EH (cell line): ENCODE measurements at places on chromosomes 12 and 14.

DNA sequence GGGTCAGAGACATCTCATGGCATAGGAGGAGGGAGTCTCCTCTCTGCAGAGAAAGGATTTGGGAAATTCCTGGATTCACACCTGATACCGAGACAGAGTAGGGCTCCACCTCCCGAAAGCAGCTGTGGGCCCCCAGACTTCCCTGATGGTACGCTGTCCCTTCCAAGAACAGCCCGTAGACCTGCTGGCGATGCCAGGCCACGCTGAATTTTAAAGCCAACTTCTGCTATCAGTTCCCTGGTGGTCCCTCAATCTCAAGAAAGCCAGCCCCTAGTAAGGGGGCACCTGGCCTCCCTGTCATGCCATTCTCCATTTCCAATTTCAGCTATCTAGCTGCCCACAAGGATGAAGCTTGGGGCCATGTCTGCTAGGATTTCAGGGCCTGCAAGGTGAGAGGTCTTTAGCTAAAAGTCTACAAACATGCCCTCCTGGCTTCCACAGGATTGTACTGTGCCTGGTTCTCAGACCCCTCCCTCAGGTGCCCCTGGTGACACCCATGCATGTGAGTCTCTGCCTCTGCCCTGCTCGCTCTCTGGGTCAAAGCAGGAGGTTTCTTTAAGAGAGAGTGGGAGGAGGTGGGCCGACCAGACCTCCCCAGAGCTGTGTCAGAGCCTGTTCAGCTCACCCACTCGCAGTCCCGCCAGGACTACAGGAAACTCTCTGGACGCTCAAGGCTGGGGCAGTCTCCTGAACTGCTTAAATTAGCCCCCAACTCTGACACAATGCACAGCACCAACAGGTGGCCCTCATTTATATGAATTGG, 30.5 kb downstream of the ANO2 start:
- no peak for DNase-seq

DNA sequence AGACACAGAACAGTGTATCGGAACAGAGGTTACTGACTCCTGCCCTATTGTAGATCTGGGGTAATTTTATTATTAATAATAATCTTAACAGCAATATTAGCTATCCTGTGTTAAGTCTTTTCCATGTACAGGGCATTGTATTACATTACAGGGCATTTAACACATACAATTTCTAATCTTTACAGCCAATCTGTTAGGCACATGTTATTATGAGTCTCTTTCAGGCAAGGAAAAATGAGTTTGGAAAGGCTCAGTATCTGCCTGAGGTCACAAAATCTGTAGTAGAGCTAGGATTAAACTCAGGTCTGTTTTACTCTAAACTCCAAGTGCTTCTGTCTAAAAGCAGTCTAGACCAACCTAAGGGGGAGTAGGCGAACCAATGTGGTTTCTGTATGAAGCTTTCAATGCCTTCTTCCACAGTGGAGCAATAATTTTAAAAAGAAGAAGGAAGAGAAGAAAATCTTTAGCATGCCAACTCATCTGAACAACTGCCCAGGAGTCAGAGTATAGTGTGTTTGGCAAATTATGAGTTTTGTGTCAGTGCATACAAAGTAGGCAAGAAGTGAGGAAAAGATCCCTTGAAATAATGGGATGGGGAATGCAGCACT, 192.6 kb downstream of the CHST11 start:
- no peak for DNase-seq

DNA sequence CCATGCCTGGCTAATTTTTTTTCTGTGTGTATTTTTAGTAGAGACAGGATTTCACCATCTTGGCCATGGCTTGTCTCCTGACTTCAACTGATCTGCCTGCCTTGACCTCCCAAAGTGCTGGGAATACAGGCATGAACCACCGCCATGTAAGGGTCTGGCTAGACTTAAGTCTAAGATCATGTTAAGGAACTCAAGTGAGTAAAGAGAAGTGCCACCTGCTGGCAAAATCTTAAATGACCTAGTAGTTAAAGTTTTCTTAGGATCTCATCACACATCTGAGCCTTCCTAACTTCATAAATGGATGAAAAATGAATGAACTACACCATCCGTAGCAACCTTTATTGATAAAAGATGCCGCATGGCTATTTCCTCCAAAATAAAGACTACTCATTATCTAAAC, 1.7 kb upstream of the C12orf56 start:
- peak; percentile 56 for DNase-seq

DNA sequence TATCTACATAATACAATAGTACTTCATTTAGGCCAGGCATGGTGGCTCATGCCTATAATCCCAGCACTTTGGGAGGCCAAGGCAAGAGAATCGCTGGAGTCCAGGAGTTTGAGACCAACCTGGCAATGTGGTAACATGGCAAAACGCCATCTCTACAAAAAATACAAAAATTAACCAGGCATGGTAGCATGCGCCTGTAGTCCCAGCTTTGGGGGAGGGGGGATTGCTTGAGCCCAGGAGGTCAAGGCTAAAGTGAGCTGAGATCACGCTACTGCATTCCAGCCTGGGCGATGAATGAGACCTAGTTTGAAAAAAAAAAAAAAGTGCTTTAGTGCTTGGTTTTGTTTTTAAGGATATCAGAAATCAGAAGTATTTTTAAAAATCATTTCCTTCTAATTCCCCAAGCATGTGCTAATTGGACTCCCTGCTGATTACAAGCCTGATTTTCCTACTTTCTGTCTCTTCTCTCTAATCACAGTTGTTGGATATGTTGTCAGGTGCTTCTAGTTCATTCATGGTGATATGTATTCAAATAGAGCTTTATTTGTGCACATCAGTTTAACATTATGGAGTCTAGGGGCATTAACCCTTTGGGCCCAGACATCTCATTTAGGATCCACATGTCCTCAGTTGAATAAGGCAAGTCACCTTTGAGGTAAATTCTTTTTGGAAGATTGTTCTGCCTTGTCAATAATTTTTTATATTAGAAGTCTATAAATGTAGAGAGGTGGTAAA, 7.0 kb upstream of the KRAS start:
- no peak for DNase-seq

- DNase-seq = peak; percentile 6
Measured at GRCh38 chr12:94488463-94488862, 28.8 kb upstream of the CEP83 start.

GRCh38 chr14:89288114-89288513, 128.9 kb downstream of the FOXN3 start:
- DNase-seq = no peak

DNA sequence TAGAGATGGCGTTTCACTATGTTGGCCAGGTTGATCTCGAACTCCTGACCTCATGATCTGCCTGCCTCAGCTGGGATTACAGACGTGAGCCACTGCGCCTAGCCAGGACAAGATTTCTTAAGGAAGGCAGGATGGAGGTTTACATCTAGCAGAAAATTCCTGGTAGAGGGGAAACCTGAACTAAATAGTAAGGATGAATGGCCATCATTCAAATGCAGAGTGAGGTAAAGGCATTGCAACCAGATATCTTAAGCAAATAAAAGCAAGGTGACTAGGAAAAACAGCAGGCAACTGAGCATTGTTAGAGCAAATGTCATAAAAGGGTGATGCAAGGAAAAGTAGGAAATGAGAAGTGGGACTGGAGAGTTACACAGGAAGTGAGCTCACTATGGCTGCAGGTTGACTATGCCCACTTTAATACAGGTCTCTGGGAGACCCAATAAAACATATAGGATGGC, 133.0 kb downstream of the SOX5 start:
- DNase-seq = no peak

DNA sequence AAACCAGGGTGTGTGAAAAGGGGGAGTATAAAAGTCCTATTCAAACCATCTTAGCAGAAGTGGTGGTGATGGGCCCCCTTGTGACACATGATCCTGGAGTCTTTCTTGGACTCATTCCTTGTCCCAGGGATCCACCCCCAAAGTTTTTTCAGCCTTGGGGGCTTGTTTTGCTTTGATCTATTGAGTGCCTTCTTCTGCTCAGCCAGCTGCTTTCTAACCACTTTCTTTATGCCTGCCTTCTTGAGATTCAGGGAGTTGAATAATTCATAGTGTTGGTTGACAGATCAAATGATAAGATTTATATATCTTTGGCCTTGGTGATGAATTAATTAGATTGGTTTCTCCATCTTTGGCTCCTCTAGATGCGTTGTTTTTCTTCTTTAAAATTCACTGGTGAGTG, 926.7 kb downstream of the DIO2 start:
- DNase-seq = no peak

GRCh38 chr12:106816231-106816630, 41.7 kb downstream of the RIC8B start:
- no peak for DNase-seq

GRCh38 chr12:69514111-69514510, 43.9 kb downstream of the FRS2 start:
- no peak for DNase-seq

DNA sequence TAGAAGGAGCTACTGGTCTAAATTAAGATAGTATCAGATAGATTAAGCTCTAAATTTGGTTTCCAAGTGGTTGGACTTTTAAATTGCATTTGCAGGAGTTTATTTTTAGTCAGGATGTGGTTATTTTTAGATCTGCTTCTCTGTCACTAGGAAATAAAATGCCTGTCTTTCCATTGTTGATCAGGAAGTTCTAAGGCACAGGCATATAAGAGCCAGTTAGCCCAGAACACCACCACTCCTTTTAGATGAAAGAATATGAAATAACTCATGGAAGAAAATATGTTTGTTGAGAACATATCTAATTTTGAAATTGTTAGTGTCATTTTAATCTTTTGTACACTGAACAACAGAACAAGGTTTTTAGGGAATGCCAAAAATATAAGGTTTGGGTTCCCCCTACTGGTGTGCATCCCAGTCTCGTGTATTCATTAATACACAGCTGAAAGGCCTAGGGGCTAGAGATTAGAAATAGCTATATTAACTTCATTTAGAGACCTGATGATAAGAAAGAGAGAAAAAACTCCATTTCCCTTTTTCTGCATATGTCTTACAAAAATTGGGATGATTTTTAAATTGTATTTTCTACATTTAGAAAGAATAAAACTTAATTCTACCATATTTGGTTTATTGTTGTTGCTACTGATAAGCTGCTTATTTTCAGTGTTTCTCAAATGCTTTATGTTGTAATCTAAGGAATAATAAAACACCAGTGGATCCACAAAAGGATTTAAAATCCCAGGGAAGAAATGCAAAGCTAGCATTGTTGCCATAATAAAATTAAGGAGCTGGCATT, 67.2 kb downstream of the RIC8B start:
- DNase-seq = peak; percentile 66

GRCh38 chr12:6367969-6368892, 7.1 kb downstream of the SCNN1A start:
- no peak for DNase-seq

DNA sequence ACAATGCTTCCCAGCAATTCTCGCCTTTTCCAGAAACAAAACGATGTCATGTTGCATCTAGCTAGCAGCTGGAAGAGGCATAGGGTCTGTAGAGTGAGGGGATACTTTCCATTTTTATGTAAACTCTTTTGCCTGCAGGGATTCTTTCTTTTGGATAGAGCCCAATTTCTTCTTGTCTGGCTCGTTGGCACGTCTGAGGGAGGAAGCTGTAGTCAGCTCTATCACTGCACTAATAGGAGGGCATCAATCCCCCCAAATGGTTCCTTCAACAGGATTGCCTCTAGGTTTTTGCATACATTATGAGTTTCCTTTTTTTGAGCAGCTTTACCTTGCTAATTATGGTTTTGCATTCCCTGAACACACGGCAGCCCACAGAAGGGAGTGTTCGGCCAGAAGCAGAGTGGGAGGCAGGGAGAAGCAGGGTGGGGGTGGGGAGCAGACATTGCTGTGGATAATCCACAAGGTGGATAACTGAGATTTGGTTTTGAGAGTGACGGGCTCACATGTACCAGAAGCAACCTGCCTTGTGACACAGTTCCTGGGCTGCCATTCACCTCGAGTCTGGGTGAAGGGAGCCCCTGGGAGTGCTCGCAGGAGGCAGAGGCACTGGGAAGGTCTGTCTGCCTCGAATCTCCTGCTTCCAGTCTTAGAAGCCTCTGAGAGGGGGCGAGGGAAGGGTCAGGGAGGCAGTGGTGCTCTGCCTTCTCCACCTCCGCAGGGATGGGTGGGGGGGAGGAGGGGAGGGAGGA, 24.5 kb downstream of the LRTM2 start:
- DNase-seq = no peak

DNA sequence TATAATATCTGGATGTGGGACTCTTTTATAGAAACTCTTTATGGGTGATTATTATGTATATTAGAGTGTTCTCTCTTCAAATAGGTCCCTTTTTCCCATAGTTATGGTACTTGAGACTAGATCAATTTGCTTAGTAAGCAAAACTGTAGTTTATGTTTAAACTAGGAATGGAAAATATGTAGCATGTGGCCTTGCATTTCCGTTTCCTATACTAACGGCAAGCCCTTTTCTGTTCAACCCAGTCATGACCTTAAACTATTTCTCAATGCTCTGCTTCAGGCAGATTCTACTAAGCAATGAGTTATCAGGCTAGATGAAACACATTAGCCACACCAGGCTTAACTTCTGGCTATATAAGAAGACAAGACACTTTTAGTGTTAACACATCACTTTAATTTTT, 84.6 kb downstream of the OTOGL start:
- DNase-seq = peak; percentile 85
